ENCODE measurements at places on chromosomes 11 and 22.

DNA sequence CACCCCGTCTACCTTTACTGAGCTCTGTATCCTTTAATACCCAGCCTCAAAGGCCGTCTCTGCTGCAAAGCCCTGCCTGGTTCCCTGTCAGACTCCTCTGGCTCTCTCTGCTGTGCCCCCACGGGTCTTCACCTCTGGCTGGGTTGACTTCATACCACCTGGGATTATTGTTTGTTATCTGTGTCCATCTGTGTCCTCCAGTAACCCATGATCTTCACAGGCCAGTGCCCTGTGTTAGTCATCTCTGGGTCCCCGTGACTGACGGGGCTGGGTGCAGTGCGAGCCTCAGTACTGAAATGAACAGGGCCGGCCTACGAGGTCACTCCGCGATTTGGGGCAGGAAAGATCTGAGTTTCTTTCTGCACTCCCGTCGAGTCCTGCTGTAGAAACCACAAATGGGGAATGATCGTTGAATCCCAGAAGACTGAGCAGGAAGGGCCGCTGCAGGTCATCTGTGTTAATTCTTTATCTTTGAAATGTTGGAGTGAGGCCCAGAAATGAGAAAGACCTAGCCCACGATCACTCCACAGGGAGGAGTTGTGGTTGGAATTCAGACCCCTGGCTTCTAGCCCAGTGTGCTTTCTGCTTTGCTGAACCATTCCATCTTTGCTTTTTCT, 12.3 kb upstream of the TUB start:
- no peak for DNase-seq

GRCh38 chr11:1049911-1050580, 13.5 kb upstream of the MUC6 start:
- DNase-seq, result no peak

DNA sequence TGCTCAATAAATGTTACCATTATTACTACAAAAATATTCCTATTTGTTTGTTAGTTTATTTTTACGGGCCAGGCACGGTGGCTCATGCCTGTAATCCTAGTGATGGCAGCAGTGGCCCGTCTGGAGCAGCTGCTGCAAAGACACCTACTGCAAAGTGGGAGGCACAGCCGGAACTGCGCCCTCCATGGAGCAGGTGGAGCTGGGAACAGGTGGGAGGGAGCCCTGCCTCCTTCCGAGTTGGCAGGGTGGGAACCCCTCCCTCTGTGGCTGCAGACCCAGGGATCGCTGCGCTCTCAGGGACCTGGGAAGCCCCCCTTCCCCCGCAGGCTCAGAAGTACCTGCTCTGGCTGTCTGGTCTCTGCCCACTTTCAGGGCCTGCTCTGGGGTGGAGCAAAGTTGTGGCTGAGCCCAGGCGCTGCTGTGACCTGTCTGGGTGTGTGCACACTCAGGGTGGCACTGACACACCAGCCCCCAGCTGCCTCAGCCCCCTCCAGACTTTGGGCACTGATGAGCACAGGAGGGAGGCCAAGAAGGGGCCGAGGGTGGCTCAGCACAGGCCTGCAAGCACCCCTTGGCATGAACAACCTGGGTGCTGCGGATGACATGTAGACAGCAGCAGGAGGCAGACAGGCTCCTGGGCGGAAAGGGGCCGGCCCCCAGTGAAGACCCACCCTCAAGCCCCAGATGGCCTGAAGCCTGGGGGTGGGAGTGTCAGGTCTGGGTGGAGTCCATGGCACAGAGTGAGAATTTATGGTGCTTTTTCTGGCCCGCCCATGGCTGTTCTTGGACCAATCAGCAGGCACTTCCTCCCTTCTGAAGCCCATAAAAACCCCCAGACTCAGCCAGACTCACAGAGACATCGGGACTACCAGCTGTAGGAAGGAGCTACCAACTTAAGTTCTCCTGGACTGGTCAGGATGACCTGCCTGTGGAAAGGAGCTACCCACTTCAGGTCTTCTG, 103.7 kb upstream of the CLMP start:
- DNase-seq, result no peak

- no peak for DNase-seq
Observed at GRCh38 chr22:47486569-47487312, 724.3 kb downstream of the TBC1D22A start.

- peak; percentile 87 for DNase-seq
Observed at GRCh38 chr22:50261615-50262459, at the start of gene MAPK12. TSS of gene MAPK12 (minus strand) at chr22:50261683. CDS start at chr22:50261509, 174 bp downstream.

GRCh38 chr11:126808296-126808695, 192.3 kb downstream of the KIRREL3 start:
- DNase-seq, result no peak

- no peak for DNase-seq
Observed at GRCh38 chr11:30859669-30860068, 273.5 kb upstream of the MPPED2 start.

GRCh38 chr22:26480611-26480932, 3.0 kb downstream of the HPS4 start:
- DNase-seq, result no peak

DNA sequence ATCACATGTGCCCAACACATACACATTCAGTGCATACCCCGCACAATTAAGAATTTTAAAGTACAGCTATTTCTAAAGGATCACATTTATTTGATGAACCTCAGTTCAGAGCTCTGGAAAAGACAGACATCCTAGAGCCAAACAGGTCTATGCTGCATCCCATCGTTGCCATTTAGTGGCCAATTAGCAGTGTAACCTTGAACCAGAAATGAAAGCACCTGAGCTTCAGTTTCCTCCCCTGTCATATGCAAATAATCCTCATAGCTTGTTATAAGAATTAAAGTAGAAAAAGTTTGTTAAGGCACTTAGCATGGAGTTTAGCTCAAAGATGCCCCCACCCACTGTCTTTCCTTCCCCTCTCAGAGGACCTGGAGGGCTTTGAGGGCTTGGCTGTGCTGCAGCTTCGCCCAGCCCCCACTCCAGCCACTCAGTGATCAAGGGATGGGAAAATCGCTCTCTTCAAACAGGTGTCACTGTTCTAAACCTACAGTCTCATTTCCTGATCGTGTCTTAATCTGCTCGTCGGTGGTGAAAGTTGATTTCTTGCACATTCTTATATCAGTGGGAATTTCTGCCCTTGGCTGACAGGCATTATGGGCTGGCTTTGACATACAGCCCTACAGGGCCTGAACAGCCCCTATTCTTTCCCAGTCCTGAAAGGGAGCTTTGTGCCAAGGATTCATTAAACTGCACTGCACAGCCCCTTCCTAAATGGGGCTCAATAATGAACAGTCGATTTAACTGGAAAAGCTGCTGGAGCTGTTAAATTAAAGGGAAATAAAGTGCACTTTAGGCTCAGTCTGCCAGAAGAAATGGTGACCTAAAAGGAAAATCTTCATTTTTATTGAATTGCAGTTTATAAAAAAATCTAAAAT, 23.3 kb upstream of the FAM181B start:
- DNase-seq, result no peak

DNA sequence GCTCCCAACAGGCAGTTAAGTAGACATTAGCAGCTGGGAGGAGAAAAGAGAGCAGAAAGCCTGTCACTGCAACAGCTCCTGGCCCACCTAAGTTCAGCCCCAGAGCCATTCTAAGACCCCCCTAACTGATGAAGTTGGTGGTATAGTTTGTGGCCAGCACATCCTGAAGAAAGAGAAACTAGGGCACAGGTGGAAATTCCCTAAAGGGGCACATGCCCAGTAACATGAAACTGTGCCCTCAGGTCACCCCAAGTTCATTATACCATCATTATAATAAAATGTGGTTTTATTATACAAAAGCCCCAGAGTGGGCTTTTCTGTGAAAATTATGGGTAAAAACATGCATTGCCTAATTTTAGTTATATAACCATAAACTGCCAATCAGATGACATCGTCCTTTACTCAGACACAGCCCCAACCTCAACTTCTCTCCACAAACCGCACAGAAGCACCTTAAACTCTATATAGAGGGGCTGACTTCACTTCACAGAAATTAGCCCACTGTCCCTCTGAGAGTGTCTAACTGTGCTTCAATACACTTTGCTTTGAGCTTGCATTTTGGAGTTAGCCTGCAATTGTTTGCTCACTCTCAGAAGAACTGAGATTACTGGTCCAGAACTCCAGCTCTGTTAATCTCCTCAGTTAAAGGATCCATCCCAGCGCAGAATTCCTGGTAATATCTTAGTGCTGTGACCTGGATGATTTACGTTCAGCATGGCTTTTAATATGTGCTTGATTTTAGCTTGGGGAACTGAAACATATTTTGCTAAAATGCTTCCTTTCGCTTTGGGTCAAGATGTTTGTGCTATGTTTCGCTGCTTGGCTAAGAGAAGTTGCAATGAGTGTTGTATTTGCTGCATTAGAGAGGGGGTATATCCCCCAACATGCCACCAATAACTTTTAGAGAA, 1.8 kb upstream of the APOL3 start:
- no peak for DNase-seq

DNA sequence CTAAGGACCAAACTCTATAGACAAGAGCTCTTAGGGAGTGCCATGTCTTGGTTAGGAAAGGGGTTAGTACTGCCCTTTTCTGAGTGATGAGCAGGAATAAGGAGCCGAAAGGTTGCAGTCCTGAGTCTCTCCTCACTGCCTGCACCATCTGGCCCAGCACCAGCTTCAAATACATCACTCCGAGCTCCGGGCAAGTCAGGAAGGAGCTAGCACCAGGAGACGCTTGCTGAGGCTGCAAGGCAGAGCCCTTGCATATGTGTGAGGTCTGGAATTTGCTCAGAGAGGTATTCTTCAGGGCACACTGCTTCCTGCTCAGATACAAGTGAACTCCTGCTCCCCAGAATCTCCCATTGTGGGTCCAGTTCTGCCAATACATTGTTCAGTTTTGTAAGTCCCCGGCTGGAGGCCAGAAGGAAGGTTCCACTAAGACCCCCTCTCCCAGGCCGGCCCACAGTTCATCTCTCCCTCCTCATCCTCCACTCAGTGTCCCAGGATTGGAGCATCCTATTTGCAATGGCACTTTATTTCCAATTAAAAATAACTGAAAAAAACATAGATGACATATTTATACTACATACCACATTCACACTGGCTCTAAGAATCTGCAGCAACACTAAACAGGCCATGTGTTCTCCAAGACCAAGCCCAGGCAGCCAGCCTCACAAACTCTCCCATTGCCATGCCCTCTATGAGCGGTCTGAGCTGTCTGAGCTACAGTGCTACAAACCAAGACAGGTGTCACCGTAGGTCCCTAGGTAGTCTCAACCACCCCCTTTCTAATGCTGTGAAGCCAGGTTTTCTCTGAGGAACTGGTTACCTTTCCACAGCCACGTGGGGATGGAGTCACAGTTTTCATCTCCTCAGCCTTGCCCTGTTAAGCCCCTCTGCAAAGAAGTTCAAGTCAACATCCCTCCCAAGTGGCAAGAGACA, 55.1 kb upstream of the SPATA19 start:
- no peak for DNase-seq

DNA sequence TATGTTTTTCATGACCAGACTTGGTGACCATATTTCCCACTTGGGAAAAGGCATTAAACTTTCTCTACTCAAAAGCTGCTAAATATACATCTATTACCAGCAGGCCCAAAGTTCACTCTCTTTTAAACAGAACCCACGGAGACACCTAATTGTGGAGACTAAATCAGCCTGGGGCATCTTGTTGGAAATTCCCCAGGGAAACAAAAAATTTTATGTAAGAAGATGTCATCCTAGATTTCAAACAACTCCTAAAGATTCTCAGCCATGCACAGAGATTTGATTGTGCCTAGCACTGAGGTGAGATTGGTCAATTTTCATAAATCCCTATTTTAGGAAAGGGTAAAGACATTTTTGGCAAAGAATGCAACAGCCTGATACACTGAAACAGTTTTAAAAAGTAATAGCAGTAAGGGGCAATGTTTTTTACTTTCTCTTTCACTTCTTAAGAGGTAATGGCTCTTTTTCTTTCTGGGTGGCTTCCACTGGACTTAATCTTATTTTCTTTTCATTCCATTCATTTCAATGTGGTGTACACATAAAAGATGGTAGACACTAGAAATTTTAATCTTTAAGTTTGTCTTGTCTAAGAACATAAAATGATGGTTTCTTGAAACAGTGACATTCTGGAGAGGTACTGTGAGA, 9.6 kb downstream of the OR52N2 start:
- no peak for DNase-seq

DNA sequence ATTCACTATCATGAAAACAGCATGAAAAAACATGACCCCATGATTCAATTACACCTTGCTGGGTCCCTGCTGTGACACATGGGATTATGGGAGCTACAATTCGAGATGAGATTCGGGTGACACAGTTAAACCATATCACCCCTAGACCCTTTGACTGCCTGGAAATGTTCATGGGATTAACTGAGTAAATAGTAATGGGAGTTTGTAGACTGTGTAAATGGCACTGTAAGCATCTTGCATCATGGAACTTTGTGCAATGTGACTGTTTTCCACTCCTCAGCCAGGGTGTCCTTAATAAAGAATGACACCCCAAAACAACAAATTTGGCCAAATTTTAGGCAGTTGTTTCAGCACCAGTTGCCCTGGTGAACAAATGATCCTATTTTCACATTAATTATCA, 7.9 kb upstream of the SLC22A25 start:
- DNase-seq, result no peak

GRCh38 chr11:34183848-34184391, 78.5 kb downstream of the NAT10 start:
- DNase-seq, result no peak

DNA sequence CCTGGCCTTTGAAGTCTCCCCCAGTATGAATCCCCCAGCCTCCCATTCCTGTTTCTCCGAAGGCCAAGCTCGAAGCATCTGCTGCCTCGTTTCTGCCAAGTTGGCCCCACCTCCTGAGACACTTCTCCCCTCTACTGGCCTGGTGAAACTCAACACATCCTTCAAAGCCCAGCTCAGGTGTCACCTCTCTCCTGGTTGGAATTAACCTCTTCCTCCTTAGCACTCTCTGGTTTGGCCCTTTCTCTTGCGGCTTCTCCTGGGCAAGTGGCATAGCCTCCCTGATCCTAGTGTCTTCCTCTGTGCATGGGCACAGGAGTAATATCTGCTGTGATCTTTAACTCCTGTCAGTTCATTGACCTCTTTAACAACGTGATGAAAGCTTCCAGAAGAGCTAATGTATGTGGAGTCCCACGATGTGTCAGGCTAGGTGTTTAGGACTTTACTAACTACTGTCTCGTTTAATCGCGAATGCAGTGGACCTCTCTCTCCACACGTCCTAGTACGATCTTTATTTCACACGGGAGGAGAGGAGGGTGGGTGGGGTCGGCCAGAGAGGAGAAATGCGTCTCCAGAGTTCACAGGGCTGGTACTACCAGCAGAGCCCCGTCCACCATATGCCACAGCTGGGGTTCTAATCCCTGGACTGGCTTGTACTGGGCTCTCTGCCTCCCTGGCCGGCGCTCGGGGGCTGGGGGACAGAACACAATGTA, 826 bp upstream of the PTPRJ start:
- no peak for DNase-seq

- no peak for DNase-seq
Observed at GRCh38 chr22:46650078-46650810, 30.1 kb downstream of the GRAMD4 start.

GRCh38 chr22:45533703-45534102, 31.0 kb downstream of the FBLN1 start:
- no peak for DNase-seq

Measured in neural progenitor cell (in vitro differentiated cells).